ENCODE measurements at places on chromosomes 3 and 15.

DNA sequence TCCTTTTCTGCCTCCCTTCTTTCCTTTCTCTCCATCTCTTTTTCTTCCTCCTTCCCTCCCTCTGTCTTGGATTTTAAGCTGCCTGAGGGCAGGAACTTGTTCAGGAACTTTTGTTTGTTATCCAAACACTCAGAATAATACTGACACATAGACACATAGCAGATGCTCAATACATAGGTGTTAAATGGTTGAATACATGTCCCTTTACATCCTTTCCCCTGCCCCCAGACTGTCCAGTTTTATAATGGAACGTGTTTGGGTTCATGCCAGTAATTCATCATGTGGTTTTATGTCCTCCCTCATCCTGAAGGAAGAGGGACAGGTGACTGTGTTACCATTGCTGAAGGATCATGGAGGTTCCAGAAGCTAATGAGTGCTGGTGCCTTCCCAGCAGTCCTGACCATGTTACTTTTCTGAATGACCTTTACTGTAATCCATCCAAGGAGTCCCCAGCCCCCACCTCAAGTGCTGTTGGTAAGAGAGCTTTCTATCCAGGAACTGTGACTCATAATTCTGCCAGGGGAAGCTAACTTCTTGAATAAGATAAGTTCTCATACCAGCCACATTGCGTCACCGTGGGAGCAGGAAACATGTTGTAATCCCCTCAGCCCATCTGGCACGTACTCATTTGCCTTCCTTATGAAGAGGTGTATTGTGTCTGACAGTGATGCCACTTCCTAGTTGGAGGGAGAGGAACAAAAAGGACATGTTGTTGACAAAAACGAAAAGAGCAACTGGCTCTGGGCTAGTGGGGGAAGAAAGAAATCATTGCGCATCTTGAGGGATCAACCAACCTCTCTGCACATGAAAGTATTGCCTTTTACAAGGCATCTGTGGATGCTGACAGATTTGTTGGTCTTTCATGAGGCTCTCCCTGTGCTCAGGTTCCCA lies 52.4 kb downstream of the IL1RAP start:
- no peak for DNase-seq

DNA sequence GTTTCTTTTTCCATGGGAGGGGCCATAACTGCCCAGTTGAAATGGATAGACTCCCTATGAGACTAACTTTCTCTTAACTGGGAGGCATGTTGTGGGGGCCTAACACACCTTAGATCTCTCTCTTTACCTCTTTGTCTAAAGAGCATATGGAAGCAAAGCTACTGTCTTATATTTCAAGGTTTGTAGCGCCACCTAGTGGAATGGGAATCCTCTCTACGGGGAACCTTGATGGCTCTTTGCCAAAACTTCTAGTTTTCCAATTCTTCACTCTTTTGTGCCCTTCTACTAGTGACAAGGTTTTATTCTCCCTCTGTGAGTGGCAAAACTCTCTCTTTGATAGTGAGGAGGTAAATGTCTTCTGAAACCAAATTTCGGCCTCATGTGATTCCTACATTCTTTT lies 1030.4 kb upstream of the CADM2 start:
- no peak for DNase-seq

DNA sequence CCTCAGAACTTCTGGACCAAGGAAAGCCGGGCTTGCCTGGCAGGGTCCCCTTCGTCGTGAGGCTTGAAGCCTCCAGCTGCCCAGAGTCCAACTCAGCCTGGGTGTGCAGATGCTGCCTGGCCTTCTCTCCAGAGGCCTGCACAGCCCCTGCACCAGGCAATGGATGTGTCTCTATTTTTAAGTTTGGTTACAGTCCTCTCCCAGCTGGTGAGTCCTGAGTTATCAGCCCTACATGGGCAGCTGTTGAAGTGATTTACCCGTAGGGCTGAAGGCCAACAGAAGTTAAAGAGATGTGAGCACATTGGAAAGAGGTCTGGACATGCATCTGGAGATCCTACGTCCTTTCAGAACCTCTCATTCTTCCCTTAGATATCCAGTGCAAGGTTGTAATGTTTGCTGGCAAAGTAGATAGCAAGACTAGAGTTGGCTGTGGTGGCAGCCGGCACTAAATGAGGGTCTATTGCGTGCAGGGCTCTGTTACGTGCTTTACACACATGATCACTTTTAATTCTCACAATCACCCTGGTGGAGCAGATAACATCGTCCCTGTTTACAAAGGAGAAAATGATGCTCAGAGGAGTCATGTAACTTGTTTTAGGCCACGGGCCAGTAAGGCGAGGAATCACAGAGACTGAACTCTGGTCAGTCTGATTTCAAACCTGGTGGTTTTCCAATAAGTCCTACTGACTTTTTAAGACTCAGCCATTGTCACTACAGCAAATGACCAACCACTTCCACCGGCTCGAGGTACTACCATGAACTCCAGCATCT lies 9.9 kb downstream of the FYCO1 start:
- DNase-seq = no peak

- DNase-seq = no peak
Observed at GRCh38 chr15:31953478-31953877, 76.8 kb upstream of the CHRNA7 start.

GRCh38 chr3:127800508-127800907 lies 21.8 kb downstream of the MGLL start:
- DNase-seq = no peak

DNA sequence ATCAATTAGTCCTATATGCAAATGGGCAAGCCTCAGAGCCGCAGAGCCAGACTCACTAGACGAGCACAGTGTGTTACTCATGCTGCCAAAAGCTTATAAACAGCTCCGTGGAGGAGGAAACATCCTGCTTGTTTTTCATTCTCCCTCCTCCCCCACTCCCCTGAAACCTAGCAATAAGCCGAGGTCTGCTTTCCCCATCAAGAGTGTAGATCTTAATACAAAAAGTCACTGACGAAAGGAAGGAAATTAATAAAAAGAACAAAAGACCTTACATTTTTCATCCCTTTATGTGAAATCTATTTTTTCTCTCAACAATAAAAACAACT lies 88.5 kb downstream of the XXYLT1 start:
- DNase-seq = no peak

GRCh38 chr3:10354361-10355015 lies 33.6 kb upstream of the SEC13 start:
- no peak for DNase-seq

GRCh38 chr3:98961161-98962155 lies 60.0 kb upstream of the DCBLD2 start:
- no peak for DNase-seq

- no peak for DNase-seq
Observed at GRCh38 chr15:35698966-35699575, 153.1 kb upstream of the DPH6 start.

GRCh38 chr15:78051596-78051995 lies 25.9 kb downstream of the TBC1D2B start:
- no peak for DNase-seq

- DNase-seq = no peak
Observed at GRCh38 chr3:42898896-42899675, 6.9 kb upstream of the ZNF662 start.

DNA sequence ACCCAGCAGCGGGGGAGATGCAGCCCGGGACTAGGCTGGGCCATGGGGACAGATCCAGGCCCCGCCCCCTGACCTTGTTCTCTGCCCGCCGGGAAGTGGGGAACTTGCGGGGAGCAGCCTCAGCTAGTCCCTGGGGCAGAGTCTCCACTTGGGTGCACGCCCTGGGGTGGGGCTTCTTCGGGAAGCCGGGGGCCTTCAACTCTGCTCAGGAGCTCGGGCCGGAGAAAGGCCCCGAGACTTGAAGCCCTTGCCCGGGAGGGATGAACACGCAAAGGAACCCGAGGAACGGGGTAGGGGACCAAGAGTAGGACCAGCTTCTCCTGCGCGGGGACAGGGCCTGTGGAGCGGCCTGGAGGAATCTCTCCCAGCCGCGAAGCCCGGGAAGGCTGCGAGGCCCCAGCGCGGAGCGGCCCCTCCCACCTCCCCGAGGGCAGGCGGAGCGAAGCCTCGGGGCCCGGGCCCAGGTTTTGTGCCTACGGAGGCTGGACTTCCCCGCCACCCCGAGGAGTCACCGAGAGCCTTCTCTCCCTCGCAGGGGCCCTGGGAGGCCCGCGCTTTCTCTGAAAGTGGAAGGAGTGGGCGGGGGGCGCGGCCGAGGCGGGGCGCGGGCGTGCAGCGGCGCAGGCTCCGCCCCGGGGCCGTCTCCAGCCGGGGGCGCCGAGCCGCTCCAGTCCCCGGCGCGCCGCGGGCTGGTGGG lies at the start of gene ITPKA:
Gene ITPKA (plus strand): TSS at position 670 of the 697 bp plus-strand sequence. CDS start 54 bp downstream, outside the sequence.
- peak; percentile 83 for DNase-seq

- no peak for DNase-seq
Observed at GRCh38 chr3:126509597-126510307, 7.8 kb downstream of the UROC1 start.

DNA sequence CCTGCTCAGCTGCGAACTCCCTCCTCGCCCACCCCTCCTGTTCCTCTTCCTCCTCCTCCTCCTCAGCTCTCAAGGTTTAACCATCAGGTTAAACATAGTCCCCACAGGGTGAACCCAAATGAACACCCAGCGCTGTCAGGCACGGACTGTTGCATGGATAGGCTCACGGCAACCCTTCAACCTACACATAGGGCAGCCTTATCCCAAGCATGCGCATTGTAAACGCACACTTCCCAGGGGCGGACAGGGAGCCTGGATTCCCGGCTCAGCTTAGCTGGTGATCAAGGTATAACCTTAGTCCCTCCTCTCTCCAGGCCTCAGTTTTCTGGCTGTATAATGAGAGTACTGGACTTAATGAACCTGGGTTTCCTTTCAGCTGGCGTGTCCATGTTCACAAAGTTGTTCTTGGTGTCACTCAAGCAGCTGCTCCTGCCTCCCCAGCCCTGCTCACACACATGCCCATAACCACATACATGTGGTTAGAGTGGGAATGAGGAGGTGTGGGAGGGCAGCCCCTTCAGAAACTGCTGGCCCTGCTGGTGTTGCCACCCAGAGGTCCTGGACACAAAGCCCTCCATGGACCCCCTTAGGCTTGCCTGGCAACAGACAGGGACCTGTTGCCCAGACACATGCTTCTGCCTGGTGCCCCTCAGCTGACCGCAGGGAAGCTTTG lies 20.9 kb upstream of the VPS33B start:
- no peak for DNase-seq
